ENCODE measurements at places on chromosomes 3 and 15.

DNA sequence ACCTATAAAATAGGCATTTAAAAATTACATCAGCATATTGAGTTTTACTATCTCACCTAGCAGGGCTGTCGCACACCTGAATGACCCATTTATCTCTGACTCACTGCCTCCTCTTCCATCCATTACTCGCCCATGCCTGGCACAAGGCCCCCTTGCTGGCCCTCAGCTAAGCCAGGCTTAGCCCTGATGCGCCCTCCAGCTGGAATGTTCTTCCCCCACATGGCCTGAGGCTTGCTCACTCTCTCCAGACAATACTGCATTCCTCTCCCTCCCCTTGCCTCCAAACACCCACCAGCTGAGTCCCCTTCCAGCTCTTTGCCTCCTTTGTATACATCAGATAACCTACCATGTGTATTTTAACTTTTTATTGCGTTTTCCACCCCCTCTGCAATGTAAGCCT is 7.2 kb downstream of the SH3BP5 start:
- DNase-seq: no peak

- peak; percentile 95 for DNase-seq
Observed at GRCh38 chr15:32979710-32980109, 214.8 kb downstream of the FMN1 start.

GRCh38 chr3:129003578-129004112 is 2.5 kb downstream of the EFCC1 start:
- no peak for DNase-seq

GRCh38 chr15:99132122-99132521 is 27.2 kb downstream of the SYNM start:
- no peak for DNase-seq
